ENCODE measurements at places on chromosomes 7 and 10.

DNA sequence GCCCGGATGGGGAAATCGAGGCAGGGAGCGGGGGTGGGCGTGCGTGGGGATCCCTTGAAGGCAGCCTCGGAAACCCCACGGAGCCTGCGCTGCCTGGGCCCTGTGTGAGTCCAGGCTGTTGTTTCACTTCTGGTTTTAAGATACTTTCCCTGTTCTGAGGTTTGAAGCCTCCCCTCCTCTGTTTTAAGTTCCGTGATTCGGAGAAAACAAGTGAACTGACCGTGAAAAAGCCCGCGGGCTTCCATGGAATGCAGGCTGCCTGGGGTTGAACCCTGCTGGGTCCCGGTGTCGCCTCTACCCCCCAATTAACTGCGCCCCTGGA, 401 bp downstream of the LRRC27 start:
- no peak for DNase-seq

GRCh38 chr10:78553792-78554191, 515.0 kb upstream of the ZMIZ1 start:
- no peak for DNase-seq

- DNase-seq, result no peak
Observed at GRCh38 chr7:82230811-82231581, 212.6 kb downstream of the CACNA2D1 start.

DNA sequence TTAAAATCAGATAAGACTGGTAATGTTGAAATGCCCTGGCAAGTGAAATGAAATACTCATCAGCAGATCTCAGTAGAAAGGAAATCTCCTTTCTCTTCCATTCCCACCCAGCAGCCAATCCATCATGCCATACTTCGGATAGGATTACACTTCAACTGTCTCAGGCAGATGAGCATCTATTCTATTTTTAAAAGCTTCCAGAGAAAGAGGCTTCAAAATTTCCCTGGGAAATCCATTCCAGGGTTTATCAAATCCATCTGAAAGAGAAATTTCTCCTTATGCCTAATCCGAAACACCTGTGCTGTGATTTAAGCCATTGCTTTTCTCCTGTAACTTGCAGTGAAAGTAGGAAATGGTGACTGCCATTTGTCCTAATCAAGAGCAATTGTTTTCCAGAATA, 60.4 kb upstream of the RAPGEF5 start:
- no peak for DNase-seq

- DNase-seq, result no peak
Observed at GRCh38 chr7:33761449-33762080, 143.8 kb upstream of the BMPER start.

GRCh38 chr10:129942936-129943715, 20.9 kb downstream of the EBF3 start:
- DNase-seq, result no peak

GRCh38 chr7:153061910-153062528, 302.5 kb downstream of the ACTR3B start:
- DNase-seq, result peak; percentile 61

DNA sequence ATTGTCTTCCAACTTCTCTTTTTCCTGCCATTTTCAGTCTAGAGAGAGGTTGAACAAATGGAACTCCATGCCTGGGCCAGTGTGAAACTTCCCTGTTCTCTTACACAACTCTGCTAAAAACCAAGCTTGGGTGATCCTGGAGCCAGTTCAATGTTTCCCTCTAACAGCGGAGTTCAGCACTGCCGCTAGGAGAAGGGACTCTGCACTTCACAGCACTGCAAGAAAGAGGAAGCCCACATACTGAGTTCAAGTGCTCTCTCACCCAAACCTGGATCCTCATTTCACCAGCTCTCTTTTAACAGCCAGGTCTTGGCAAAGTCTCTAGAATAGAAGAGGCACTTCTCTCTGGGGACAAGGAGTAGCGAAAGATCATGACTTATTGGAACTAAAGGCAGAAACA, 18.8 kb downstream of the FOXI2 start:
- no peak for DNase-seq

GRCh38 chr7:133784486-133785001, 342.6 kb upstream of the LRGUK start:
- no peak for DNase-seq

GRCh38 chr7:155377838-155378579, 79.9 kb upstream of the EN2 start:
- peak; percentile 30 for DNase-seq

GRCh38 chr7:142602756-142603155, 146.5 kb upstream of the PRSS1 start:
- no peak for DNase-seq

GRCh38 chr10:77670817-77671443, 33.3 kb upstream of the KCNMA1 start:
- DNase-seq, result no peak

DNA sequence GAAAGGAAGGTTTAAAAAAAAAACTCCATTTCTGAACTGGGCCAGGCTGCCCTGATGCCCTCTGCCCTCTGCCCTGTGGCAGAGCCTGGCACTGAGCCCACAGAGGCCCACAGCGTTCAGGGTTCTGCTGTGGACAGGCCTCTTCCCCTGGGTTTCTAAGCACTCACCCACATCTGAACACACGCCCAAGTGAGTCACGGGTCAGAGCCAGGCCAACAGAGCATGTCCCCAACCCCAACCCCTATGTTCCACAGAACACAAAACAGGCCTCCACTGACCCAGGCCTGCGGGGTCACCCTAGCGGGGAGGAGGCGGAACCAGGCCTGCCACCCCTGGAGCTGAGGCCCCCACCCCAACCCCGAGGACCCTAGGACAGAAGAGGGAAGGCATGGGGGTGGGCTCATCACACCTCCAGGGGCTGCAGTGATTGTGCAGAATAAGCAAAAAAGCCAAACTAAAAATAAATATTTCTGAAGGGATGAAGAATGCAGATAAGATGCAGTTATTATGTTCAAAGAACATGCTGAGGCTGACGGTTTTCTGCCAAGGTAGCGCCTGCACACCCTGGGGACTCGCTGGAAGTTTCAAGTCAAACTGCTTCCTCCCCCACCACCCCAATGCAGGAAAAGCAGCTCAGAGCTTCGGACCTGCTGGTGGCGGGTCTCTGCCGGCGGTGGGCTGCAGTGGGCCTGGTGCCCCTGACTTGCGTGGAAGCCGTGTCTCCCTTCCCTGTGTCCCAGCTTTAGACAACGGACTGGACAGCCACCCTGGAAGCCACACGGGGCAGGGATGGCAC, 5.4 kb downstream of the WDR86 start:
- no peak for DNase-seq

GRCh38 chr10:37434091-37434490, 308.7 kb downstream of the ANKRD30A start:
- no peak for DNase-seq

DNA sequence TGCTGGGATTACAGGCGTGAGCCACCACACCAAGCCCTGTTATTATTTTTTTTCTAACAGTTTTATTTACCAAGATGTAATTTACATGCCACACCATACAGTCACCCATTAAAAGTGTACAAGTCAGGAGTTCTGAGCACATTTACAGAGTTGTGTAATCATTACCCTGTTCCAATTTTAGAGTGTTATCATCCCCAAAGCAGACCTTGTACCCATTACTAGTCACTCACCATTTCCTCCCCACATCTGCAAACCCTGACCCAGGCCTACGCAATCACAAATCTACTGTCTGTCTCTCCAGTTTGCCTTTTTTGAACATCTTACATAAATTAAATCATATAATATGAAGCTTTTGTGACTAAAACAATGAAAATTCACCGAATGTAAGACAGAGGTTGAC, 402.9 kb upstream of the FOXK1 start:
- DNase-seq, result no peak
